ENCODE measurements at places on chromosomes 11 and 22.

GRCh38 chr11:17853280-17853679 lies 118.7 kb downstream of the KCNC1 start:
- no peak for ATAC-seq

GRCh38 chr11:77784572-77784971 lies 36.0 kb downstream of the RSF1 start:
- ATAC-seq = no peak

GRCh38 chr11:82732348-82732733 lies 1.3 kb downstream of the FAM181B start:
- no peak for ATAC-seq

DNA sequence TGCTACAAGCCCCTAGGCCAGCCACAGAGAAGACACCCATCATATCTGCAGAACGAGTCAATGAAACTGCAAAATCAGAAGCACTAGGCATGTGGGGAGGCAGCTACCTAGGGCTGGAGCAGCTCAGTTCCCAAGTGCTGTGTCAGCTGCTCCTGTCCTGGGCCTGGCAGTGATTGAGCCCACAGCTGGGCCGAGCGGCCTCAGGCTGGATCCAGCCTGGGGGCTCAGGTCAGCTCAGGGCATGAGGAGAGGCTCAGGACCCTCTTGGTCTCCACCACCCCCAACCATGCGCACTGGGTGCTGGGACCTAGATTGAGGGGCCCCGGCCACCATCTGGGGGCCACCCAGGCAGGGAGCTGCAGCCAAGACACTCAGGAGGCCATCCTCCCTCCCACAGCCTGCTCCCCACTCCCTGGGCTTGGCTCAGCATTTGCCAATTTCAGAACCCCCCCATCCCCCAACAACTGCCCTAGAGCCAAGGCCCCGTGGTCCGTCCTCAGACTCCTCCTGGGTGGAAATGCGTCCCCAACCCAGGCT lies 2.4 kb upstream of the TNNT3 start:
- no peak for ATAC-seq
